ENCODE measurements at places on chromosomes 2 and 18. TPM values are rescaled to one million over a fixed set of nuclear protein-coding genes. Genes with fewer than 3 reads are reported as not detected.

DNA sequence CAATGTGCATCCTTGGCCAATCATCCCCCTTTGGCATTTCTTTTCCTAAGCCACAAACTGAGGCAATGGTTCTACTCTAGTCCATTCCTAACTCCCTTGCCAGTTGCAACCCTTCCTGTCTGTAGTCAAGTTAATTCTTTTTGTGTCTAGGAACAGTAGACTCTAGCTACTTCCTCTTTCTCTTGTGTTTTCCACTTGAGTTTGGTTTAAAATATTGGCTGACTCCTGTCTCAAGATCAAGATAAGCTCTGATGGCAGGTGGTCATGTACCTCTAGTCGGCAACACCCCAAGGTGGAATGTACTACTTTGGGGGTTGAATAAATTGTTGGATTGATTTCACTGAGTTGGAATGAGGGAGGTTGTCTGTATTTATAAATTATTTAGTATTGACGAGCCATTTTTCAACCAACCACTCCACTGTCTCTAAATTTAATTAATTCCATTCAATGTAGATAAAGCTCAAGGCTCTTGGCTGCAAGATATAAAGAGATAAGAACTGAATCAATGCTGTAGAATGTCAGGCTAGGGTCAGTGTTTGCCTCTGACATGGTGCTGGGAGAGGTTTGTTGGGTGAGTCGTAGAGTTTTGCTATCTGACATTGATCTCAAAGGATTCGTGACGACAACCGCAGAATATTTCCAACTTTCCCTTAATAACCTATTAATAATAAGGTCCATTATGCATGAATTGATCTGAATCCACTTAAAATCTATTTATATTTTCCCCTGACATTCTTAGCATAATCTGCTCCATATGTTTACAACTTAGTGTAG, 188.7 kb upstream of the APCDD1 start:
- no peak for DNase-seq

DNA sequence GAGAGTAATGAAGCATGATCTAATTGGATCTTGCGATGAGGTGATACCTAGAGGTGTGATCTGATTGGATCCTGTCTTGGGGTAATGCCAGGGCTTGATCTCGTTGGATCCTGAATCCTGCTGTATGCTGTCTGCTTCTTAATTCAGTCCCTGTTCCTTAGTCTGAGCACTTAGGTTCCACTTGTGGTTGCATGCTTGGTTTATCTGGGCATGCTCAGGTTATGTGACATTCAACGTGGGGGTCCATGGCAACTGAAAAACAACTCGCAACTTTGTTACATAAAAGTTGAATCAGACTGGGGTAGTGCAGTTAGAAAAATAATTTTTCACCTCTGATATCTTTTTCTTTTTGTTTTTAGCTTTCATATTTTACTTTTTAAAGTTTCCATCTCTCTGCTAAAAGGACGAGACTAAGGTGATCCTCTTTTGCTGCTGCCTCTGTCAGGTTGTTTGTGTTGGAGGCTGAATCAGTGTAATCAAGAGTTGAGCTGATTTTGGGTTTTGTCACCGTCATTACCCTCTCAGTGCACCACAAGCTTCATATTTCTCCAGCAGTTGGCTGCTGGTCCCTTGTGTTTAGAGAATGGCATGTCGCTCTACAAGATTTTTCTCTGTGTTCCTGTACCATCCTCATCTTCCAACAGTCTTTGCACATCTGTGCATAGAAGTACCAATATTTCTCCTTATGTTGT, 67.9 kb downstream of the NCOA1 start:
- DNase-seq, result no peak

DNA sequence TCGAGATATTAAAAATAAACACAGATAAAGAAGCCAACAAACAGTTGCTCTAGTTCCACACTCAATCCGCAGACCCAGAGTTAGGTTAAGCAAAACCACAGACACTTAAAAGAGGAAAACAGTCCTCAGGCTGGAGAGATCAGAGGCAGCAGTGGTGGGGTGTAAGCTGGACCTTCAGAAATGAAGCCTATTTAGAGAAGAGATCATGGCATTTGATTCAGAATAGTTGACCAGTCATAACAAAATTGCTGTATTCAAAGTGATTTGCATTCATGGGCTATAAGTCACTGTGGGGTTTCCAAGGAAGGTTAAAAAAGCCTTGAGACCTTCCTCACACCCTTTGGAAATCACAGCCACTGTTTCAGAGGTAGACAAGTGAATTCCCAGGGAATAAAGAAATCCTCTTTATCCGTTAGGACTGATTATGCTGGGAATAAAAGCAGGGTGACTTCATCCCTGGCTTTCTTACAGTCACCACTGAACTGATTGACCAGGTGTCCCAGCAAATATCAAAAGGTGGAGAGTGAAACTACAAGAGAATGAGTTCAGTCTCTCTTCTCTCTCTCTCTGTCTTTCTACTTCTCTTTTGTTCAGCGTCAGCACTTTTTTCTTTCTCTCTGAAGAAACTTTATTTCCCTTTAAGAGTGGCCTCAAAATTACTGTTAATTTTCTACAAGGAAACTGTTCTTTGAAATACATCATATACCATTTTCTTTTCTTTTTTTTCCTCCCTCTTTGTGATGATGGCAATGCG, 171.8 kb upstream of the PIK3C3 start:
- DNase-seq, result no peak

DNA sequence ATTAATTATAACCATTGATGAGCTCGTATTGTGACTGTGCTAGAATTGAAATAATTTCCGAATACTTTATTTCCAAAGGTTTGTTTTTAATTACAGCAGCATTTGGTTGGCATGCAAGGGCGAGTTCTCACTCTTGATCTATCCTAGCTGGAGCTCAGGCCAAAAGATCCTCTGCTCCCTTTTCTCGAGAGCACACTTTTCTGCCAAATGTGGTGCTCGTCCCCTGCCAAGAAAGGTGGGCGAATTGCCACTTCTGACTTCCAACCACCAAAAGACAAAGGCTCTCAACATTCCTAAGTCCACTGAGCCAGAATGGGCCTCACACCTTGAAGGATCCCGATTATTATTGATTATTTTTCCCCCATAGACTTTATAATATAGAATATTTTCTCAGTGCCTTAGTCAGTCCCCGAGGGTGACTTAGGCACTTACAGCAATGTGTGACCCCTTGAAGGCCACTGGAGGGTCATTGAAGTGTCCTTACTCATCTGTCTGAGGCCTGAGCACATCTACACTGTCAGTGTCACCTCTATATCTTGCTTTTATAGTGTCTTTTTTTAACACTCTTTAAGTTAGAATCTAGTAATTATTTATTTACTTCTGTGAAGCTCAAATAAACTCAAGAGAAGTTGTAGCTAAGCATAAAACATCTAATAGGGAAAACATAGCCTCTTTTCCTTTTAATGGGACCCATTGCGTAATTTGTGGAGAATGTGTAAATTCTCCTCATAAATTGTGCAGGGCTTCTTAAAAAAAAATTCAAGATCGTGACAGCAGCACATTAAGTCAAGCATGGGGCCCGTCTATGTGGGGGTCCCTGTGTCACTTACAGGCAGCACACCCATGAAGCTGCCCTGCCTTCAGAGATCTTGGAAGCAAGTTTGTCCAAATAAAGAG, 98.3 kb downstream of the MEIS1 start:
- DNase-seq, result no peak

Gene CGREF1
- total RNA-seq, result 4.1 TPM

Measured in stomach (tissue), 19 donors.